ENCODE measurements at places on chromosomes 1 and 21.

DNA sequence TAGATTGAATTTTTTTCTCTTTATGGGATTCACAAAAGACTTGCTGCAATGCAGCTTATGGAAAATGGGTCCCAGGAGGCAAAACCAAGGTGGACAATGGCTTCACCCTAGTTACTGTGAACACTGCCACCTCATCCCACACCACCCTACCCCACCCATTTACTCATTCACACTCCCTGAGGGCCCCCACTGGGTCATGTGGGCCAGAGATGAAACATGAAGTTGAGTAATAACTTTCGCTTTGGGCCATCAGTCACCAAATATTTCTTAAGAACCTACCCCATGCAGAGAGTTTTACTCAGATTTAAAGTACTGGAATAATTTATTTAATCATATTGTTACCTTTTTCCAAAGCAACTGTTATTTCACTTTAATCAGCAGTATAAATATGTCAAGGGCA, 191.8 kb downstream of the TPR start:
- DNase-seq, result no peak

DNA sequence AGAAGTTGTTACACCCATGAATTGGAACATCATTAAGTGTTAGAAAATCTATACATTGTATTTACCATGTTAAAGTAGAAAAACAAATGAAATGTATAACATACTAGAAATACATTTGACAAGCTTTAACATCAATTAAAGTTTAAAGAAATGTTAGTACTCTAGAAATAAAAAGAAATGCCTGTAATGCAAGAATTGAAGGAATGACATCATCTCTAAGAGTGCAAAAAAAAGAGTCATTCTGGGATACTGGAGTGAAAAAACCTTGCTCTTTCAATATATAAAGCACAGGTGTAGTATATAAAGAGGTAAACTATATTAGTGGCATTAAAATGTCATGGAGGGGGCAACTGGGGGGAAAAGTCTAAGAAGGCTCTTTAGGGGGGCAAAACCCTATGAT, 210.8 kb upstream of the PLD5 start:
- DNase-seq, result no peak

GRCh38 chr1:114114185-114115094, 39.2 kb downstream of the SYT6 start:
- DNase-seq, result peak; percentile 15

DNA sequence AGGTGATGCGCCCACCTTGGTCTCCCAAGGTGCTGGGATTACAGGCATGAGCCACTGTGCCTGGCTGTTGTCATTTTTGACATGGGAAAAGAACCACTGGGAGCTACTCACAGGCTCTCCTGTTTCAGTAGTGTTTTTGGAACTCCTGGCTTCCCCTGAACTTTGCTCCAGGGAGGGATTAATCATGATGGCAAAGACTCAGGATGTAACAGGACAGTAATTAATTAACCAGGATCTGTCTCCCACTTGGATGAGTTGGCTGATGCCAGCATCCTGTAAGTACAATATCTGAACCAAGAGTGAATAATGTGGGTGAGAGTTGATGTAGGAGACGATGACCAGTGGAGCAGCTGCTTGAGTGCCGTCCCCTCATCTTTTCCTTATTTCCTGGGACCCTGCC, 4.9 kb downstream of the SFT2D2 start:
- DNase-seq, result no peak

DNA sequence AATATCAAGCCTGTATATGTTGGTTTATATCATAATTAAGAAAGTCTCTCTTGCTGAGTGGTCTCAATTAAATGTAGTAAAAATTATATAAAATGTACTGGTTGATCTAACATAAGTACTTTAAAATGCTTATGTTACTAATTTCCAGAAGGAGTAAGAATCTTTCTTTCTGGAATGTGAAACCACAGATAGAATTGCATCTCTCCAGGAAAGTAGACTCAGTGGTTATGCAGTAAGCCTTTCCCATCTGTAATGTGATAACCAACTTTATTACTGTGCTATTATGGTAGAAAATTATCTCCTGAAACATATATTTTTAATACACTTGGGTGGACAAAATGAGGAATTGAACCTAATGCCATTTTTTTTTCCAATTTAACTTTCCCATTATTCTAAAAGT, 8.9 kb upstream of the RALGPS2 start:
- no peak for DNase-seq

- DNase-seq, result no peak
Observed at GRCh38 chr1:39387452-39387851, 104.0 kb upstream of the BMP8A start.

DNA sequence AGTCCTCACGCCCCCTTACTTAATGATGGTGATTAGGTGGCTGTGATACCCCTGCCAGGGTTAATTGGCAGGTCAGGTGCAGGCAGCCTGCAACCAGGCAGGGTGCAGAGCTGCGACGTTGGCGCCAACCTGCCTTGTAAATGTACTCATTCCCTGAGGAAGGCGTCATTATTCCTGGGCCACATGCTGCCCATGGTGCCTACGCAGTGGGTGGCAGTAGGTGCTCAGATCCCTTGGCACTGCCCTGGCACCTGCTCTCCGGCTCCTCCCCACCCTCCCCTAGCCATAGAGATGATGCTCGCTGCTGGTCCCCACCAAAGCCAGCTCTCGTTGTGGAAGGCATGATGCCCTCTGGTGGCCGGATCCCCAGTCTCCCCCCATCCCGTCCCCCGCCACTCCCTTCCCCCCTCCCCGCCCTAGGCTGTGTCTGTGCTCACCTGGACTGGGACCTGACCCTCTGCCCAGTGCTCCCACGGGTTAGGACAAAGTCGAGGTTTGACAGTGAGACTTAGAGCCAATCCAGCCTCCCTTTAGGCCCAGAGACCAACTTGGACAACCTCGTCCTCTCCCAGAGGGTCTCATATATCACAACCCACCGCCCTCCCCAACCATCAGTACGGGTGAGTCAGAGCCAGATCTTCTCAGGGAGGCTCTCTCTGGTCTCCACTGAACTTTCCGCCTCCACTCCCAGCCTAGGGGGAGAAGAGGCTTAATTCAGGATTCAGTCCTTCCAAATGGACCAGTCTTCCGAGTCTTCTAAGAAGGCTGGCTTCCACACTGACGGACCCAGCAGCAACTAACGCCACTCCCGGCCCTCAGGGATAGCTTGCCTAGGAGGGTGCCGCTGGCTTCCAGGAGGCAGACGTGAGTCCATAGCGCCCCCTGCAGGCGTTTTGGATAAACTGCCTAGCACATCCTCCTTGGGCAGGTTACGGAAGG, 5.7 kb downstream of the KRTCAP2 start:
- DNase-seq, result peak; percentile 70

DNA sequence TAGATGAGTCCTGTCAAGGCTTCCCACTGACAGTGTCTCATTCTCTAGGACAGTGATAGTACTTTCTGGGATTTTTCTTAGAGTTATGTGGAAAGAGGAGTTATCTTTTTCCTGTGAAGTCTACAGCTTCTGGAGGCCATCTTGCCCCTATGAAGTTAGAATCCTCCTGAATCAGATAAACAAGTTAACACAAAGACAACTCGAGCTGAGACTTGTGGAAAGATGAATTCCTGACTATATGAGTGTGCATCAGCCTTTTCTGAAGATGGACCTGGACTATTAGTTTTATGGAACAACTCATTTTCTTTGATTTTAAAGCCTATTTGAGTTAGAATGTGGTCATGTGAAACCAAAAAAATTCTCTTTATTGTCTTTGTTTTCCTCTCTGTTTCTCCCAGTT, 290.9 kb downstream of the LRRIQ3 start:
- no peak for DNase-seq

DNA sequence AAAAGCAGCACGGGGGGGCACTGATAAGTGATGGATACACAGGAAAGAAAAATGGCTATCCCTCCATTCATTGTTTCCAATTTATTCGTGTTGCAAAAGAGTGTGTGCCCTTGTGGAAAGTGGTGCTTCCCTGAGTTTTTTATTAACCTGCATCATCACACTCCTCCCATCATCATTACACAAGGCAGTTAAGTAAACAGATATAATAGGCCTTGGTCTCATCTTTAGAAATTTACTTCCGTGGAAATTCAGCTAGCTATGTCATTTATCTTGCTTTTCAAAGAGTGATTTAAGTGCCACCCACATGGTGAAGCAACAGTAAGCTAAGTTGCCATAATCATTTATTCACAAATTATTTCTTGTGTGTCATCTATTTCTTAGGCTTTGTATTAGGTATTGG, 473.3 kb downstream of the NEGR1 start:
- DNase-seq, result no peak

GRCh38 chr1:147811273-147811672, 50.9 kb upstream of the GJA5 start:
- DNase-seq, result no peak

GRCh38 chr1:25098717-25099116, 133.6 kb downstream of the SYF2 start:
- no peak for DNase-seq

DNA sequence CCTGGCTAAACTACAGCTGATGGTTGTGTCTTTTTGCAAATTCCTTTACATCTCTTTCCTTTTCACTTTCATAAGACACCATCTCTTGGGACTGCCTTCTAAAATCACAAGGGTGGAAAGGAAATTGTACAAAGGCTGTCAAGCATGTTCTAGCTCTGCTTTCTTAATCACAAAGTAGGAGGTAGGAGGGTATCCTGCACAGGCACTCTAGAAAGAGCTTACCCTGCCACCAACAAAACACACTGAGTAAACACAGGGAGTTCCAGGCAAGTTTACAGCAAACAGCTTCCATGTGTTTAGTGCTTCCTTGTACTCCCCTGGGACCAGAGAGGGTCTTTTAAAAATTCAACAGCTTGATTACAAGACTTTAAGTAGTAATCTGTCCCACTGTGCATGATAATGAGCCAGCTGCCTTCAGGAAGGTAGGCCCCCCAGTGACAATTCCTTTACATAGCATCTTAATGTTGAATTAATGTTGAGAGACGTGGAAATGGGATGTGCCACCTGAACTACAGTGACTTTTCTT, 2.4 kb downstream of the PLPP3 start:
- DNase-seq, result no peak

DNA sequence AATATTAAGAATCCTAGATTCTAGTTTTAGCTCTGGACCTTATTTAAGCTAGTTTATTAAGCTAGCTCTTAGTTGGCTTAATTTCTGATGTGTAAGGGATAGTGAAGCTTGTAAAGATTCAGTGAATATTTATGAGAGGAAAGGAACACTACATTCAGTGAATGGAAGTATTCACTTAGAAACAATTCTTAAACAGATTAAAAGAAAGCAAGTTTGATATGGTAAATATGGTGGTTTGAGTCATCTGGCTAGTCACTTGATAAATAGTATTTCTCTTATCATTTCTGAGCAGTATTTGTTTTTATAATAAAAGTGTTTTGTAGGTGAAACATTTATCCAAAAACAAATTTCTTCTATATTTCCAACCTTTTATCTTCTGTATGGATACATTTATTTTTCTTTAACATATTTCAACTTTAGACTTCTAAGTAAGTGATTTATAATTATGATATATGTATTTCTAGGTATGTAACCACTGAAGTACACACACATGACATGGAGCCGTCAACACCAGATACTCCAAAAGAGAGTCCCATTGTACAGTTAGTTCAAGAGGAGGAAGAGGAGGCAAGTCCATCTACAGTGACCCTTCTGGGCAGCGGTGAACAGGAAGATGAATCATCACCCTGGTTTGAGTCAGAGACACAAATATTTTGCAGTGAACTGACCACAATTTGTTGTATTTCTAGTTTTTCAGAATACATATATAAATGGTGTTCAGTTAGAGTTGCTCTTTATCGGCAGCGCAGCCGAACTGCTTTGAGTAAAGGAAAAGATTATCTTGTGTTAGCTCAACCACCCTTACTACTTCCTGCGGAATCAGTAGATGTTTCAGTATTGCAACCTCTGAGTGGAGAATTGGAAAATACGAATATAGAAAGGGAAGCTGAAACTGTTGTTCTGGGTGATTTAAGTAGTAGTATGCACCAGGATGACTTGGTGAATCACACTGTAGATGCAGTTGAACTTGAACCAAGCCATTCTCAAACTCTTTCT, 55.6 kb downstream of the SUCO start:
- no peak for DNase-seq

GRCh38 chr1:179001451-179001850, 24.2 kb upstream of the FAM20B start:
- DNase-seq, result no peak

DNA sequence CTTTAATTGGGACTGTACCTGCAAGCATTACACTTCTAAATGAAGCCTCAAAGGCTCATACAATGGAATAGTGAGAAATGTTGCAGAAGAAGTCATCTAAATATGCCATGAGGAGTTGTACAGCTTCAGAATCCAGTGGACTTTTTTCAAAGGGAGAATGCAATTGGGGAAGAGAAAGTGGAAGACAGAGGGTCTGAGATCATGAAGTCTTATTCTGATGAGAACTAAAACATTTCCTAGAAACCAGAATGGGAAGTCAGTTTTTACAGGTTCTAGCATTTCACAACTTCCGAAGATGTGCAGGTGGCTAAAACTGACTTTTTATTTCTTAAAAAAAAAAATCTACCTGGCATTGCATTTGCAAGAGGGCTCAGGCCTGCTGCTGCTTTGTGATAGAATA, 424.4 kb upstream of the RUNX1 start:
- DNase-seq, result peak; percentile 52

GRCh38 chr1:230204842-230205241, 137.8 kb downstream of the GALNT2 start:
- no peak for DNase-seq
